Lower leg skin (tissue), 4 donors: ENCODE measurements at places on chromosomes 4 and X.

- DNase-seq, result peak; percentile 88
These were observed at the start of gene ANXA3 for GRCh38 chr4:78551420-78552351. Gene ANXA3 (plus strand): TSS chr4:78551770. CDS start chr4:78554474, 2,704 bp downstream.

DNA sequence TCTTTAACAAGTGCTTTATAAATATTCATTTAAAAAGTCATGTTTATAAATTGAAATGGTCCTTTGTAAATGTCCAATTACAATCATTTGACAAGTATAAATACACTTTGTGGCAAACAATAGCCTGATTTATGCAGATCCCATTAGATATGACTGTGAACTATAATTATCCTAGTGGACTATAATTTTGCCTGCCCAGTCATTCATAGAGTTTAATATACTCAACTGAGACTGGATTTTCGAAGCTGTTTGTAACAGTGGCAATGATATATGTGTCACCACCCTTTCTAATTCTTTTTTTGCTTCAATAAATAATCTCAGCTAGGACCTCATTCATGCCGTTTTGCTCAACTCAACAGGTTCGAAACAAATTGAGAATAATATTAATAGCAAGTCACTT lies 732.0 kb downstream of the PCDH18 start:
- no peak for DNase-seq

DNA sequence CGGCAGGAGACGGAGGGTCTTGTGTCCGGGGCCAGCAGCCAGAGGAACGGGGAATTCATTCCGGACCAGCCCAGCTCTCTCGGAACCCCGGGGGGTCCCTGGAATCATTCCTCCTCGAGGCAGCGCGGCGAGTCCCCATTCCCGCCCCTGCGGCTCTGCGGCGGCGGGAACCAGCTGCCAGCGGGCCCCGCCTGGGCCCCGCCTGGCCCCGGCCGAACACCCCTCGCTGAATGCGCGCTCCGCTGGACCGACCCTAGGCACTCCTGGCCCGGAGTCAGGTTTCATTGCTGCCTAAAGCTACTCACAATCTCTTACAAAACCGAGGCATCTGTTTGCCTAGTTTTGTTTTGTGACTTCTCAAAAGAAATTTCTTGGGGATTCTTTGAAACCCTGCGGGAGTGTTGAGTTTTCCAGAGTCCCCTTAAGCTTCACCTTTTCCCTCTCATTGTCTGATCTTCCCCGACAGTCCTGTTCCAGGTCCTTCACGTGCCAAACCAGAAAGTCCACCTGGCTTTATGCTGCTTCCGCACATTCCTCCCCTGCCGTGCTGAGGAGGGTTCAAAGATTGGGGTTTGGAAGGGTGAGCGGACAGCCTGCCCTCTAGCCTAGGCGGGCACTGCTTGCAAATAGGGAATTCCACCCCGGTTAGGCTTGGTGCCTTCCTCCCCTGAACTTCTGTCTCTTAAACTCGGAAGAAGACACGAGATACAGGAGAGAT lies 789 bp downstream of the ARHGAP10 start:
- DNase-seq, result peak; percentile 88

DNA sequence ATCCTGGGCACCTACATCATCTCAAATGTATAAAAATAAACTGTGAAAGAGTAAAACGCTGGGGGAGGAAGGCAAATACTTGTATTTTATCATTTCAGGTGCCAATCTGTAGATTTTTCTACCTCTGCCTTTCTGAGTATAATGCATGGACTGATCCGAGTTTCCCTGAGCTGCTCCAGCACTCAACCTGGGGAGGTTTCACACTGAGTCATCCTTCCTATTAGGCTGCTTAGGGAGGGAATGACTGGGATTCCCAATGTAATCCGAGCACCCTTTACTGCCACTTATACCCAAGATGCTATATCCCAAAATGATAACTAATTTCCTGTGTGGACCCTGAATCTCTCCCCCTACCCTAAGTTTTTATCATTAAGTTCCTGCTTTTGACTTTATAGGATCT lies 126.6 kb downstream of the HNRNPD start:
- no peak for DNase-seq

DNA sequence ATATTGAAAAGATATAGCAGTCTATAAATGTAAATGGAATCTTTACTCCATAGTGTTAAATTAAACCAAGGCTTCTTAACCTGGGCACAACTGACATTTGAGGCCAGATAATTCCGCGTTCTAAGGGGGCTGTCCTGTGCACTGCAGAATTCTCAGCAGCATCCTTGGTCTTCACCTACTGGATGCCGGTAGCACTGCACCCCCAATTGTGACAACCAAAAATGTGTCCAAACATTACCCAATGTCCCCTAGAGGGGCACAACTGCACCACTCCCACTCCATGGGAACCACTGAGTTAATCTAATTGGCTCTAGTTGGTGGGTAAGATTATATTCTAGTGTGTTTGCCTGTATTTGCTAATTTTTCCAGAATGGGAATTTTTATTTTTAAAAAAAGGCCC lies 16.6 kb downstream of the AP1S2 start:
- no peak for DNase-seq

GRCh38 chr4:183136855-183137254 lies 37.8 kb downstream of the WWC2 start:
- no peak for DNase-seq

DNA sequence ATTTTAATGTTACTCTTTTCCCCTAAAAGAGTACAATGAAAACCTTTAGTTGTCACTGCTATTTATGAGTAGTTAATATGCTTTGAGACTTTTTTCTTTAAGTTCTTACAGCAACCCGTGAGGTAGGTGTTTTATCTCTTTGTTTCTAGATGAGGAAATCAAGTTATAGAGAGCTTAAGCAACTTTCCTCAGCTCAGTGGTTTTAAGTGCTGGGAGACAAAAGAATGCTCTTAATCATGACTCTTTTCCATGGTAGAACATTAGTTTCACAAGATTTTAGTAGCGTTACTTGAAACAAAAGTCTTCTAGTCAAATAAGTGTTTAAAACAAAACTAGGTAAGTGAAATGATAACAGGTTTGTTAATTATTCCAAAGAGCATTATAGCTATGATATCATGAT lies 354.7 kb upstream of the PITX2 start:
- no peak for DNase-seq

- no peak for DNase-seq
These were observed 47.1 kb downstream of the HTT start for GRCh38 chr4:3121596-3121995.

DNA sequence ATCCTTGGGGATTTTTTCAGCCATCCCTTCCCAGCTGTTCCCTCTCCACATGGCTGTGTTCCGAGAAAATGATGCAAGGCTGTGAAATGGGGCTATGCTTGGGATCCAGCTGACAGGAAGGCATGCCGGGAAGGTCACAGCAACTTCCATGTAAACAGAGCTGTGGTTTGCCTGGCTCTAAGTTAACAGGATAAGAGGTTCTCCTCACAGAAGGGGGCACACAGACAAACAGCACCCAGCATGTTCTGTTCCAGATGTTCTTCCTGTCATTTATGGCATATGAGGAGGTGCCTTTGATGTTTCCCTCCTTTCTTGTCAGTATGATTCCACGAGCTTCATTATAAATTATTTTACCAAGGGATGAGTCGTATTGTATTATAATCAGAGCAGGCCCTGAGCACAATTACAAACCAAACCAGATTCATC lies 220.7 kb downstream of the ANTXR2 start:
- DNase-seq, result peak; percentile 82

DNA sequence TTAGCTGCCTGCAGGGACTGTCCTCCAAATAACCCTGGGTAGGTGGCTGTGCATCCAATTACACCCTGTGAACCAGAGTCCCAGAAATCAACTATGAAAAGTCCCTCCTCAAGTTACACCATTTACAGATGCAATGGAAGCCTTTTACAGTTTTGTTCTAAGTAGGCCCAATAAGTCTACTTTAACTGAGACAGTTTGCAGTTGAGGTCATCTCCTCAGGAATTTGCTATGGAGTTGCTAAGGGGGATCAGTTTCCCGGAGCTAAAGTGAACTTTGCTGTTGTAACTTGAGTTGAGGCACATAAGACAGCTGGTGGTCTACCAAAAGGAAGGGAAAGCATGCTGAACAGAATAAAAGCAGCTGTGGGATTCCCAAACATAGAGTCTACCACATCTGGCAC lies 121.6 kb upstream of the STK26 start:
- no peak for DNase-seq

- no peak for DNase-seq
These were observed 42.8 kb downstream of the IL21 start for GRCh38 chr4:122577808-122578781.

DNA sequence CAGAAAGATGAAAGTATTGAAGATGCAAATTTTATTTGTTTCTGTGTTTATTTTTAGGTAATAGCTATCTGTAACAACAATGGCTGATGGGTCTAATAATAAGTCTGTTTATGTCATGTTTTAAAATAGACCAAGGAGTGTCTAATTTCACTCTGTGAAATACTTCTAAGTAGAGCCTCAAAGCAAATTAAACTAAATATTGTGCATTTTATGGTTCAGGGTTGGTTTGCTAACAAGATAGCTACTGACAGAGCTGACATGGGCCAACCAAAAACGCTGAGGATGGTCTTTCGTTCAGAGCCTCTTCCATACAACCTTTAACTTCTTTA lies 437.6 kb upstream of the CTSO start:
- no peak for DNase-seq

DNA sequence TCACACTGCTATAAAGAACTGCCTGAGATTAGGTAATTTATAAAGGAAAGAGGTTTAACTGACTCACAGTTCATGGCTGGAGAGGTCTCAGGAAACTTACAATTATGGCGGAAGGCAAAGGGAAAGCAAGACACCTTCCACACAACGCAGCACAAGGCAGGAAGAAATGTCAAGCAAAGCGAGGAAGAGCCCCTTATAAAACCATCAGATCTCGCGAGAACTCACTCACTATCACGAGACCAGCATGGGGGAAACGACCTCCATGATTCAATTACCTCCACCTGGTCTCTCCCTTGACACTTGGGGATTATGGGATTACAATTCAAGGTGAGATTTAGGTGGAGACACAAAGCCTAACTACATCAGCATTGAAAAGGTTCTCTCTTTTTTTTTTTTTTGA lies 39.6 kb downstream of the PALLD start:
- no peak for DNase-seq

DNA sequence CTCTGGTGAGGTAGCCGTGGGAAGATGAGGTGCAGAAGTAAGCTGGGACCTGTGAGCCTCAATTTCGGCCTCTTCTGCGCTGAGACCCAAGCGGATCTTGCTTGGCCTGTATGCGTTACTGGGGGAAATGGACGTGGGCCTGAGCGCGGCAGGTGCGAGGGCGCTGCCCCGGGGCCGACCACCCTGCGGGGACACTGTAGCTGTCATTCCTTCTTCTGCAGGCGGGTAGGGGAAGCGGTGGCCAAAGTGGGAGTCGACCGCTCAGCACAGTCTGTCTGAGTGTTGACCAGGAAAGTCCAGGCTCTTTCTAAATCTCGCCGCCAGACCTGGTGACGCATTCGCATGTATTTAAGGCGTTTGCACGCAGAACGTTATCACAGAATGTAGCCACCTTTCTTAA lies 3.3 kb upstream of the LRAT start:
- DNase-seq, result no peak

GRCh38 chr4:4200624-4201023 lies 26.1 kb downstream of the OTOP1 start:
- no peak for DNase-seq

- DNase-seq, result no peak
These were observed 72.9 kb upstream of the PRDM5 start for GRCh38 chr4:120995266-120996010.

- DNase-seq, result peak; percentile 29
These were observed 54.5 kb downstream of the RTL9 start for GRCh38 chrX:110412971-110413726.

DNA sequence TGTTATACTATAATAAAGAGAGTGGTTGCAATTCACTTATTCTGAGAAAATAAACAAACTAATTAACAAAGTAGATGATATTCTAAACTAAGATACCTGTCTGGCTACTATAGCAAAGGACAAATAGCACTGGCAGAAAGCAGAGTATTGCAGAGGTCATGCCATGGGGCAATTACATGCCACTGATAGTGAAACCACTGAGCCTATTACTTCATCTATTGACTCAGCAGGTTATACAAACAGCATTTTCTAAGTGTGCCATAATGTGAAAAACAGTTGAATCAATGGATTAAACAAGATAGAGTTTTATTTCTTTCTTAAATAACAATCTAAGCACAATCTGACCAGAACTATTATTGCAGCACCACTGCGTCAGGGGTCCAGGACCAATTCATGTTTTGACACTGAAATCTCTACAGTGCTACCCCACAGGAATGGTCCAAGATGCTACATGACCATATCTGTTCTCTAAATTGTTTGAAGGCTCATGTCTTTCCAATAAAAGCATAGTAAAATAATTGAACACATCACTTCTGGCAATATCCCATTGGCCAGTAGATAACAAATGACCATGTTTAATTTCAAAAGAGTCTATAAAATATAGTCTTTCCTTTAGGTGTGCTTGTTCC lies 389.5 kb upstream of the GRID2 start:
- no peak for DNase-seq

DNA sequence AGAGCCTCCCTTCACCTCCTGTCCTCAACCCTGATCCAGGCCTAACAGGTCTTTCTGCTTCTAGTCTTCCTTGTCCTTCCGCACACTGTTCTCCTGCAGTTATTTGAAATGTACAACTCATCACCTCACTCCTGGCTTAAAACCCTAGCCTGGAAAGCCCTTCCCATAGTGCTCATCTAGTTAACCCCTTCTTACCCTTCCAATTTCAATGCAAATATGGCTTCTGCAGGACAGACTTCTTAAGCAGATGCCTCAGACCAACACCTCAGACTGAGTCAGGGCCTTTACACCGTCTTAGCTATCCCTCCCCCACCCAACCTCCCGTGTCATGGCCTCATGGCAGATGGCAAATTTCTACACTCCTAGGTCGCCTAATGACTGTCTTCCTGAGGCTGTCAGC lies 130.4 kb downstream of the BCOR start:
- no peak for DNase-seq

- no peak for DNase-seq
These were observed 481.6 kb upstream of the FSTL5 start for GRCh38 chr4:162645381-162645780.

- DNase-seq, result no peak
These were observed 134.7 kb upstream of the FAM9C start for GRCh38 chrX:13179100-13179499.

DNA sequence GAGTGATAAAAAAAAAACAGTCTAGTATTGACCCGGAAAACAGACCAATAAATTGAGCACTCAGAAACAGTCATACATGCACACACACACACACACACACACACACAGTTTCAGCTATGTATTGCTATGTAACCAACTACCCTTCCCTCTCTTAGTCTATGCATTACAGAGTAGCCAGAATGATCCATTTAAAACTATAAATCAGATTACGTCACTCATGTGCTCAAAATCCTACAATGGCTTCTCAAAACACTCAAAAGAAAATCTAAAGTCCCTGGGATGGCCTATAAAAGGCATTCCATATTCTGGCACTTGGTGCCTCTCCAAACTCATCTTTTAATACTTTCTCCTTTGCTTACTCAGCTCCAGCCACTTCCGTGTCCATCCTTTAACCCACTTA lies 46.5 kb upstream of the ZIC3 start:
- no peak for DNase-seq

GRCh38 chr4:92447255-92447905 lies 143.6 kb downstream of the GRID2 start:
- no peak for DNase-seq

GRCh38 chr4:69750346-69750745 lies 10.1 kb downstream of the SULT1B1 start:
- DNase-seq, result no peak
